Left renal pelvis (tissue), 4 donors: ENCODE measurements at places on chromosomes 3 and 15. TPM values are rescaled to one million over a fixed set of nuclear protein-coding genes. Genes with fewer than 3 reads are reported as not detected.
A peak's percentile ranks its signal among the peaks of the same experiment; 100 is the strongest.

TMEM45A gene
- polyA plus RNA-seq: 28.4 TPM

THAP10 gene
- 9.4 TPM for polyA plus RNA-seq

ADGRG7 gene
- 0.20 TPM for polyA plus RNA-seq

RTP3 gene
- not detected for polyA plus RNA-seq

- DNase-seq: no peak
Observed at GRCh38 chr3:52262447-52262846, 16.0 kb downstream of the WDR82 start.

DNA sequence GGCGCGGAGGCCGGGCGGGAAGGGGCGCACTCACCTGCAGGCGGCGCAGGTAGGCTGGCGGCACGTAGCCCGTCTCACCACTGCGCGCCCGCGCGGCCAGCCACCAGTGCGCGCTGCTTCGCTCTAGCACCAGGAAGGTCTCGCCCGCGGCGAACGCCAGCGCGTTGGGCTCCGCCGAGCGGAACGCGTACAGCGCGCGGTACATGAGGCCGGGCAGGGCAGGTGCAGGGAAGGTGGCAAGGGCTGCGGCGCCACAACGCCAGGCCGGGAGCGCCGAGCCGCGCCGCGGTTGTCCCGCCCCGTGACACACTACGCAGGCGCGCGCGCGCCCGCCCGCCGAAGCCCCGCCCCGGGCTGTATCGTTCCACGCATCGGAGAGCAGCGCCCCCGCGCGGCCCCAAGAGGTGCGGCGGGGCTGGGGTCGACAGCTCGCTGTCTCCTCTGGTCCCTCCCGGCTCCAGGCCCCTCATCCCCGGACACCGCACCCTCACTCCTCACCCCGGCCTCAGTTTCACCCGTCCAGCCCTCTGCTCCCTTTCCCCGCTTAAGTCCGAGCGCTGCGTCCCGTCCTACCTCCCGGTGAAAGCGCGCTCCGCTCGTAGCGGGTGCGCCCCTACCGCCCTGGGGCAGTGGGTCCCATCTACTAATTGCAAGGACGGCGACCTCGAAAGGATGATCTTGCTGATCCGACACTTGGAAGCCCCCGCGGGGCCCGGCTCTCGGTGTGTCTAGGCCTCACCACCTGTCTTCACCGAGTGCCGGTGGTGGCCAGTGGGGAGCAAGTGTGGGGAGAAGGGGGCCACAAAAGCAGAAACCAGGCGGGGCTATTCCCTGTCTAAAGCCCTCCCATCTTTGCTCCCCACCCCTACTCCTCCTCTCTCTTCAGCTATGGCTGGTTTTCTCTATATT lies at the start of gene NCKIPSD:
NCKIPSD (minus strand) TSS at position 313 of the 909 bp plus-strand sequence; CDS start at position 205, 108 bp downstream.
- DNase-seq: peak; percentile 77

- no peak for DNase-seq
Observed at GRCh38 chr3:179415377-179415776, 35.9 kb downstream of the GNB4 start.
